ENCODE measurements at places on chromosomes 16 and 17. TPM values are rescaled to one million over a fixed set of nuclear protein-coding genes. Genes with fewer than 3 reads are reported as not detected.

Gene PLA2G10
- total RNA-seq, result not detected

Gene LPCAT2
- 32.3 TPM for total RNA-seq

Gene OTOA
- 0.09 TPM for total RNA-seq

Gene NPIPA5
- 0.92 TPM for total RNA-seq

Gene TIGD7
- total RNA-seq, result 5.3 TPM

Data from smooth muscle cell of the umbilical artery (primary cell).